ENCODE measurements at places on chromosomes 7 and 10. TPM values are rescaled to one million over a fixed set of nuclear protein-coding genes. Genes with fewer than 3 reads are reported as not detected.

MALRD1 gene
- total RNA-seq: 3.4 TPM

ELAPOR2 gene
- total RNA-seq: 20.4 TPM

SGCE gene
- total RNA-seq: 59.4 TPM

ENKUR gene
- total RNA-seq: not detected

KCND2 gene
- total RNA-seq: 3.5 TPM

KCNIP2 gene
- total RNA-seq: 2.7 TPM

SFTPA1 gene
- total RNA-seq: 0.83 TPM

CYP2E1 gene
- total RNA-seq: 2.1 TPM

OR2A1 gene
- not detected for total RNA-seq

CALML3 gene
- not detected for total RNA-seq

ZNF365 gene
- total RNA-seq: 0.23 TPM

CPA5 gene
- not detected for total RNA-seq

CCDC146 gene
- total RNA-seq: 12.9 TPM

TFEC gene
- 13.5 TPM for total RNA-seq

SLC26A5 gene
- total RNA-seq: not detected

HOXA11 gene
- 0.51 TPM for total RNA-seq

TMEM229A gene
- total RNA-seq: 0.10 TPM

NCF1 gene
- total RNA-seq: 9.3 TPM

BHLHA15 gene
- not detected for total RNA-seq

C10orf53 gene
- total RNA-seq: not detected

PKD2L1 gene
- not detected for total RNA-seq

SLC13A4 gene
- 0.62 TPM for total RNA-seq

METTL27 gene
- total RNA-seq: 5.1 TPM

UNCX gene
- total RNA-seq: not detected

LLCFC1 gene
- not detected for total RNA-seq

ENTPD1 gene
- 92.9 TPM for total RNA-seq

NUDT13 gene
- 2.1 TPM for total RNA-seq

CPA2 gene
- 0.67 TPM for total RNA-seq

CYP26A1 gene
- total RNA-seq: not detected

LRRC17 gene
- 1.4 TPM for total RNA-seq

CYP2C9 gene
- total RNA-seq: not detected

OR2A7 gene
- total RNA-seq: 1.9 TPM

ZNF727 gene
- total RNA-seq: 3.5 TPM

LEP gene
- total RNA-seq: 1.5 TPM

GIMAP4 gene
- 30.1 TPM for total RNA-seq

ZNF117 gene
- 9.9 TPM for total RNA-seq

AKR1D1 gene
- not detected for total RNA-seq

STEAP1B gene
- total RNA-seq: 2.5 TPM

LBX1 gene
- total RNA-seq: not detected

DYNC1I1 gene
- 17.9 TPM for total RNA-seq

SPDYE16 gene
- total RNA-seq: 0.10 TPM

GIMAP7 gene
- 23.8 TPM for total RNA-seq

APBB1IP gene
- 8.4 TPM for total RNA-seq

ATP5MK gene
- total RNA-seq: 350 TPM

NEUROD6 gene
- not detected for total RNA-seq

TMEM225B gene
- total RNA-seq: 2.0 TPM

Data from posterior vena cava (tissue), 2 donors.